SK-MEL-5 (cell line): ENCODE measurements at places on chromosomes 5 and 9. TPM values are rescaled to one million over a fixed set of nuclear protein-coding genes. Genes with fewer than 3 reads are reported as not detected.

PCDHA5 gene
- total RNA-seq: 0.40 and 0.77 TPM in 2 replicates

FOXI1 gene
- total RNA-seq: not detected in 2 replicates

NDUFAF2 gene
- total RNA-seq: 47.8 and 60.3 TPM in 2 replicates

HRCT1 gene
- total RNA-seq: not detected in 2 replicates

NRARP gene
- 0.50 and 0.67 TPM in 2 replicates for total RNA-seq

RMRP gene
- 21,584 and 34,307 TPM in 2 replicates for total RNA-seq

SGCD gene
- total RNA-seq: 27.2 and 32.3 TPM in 2 replicates

DNA sequence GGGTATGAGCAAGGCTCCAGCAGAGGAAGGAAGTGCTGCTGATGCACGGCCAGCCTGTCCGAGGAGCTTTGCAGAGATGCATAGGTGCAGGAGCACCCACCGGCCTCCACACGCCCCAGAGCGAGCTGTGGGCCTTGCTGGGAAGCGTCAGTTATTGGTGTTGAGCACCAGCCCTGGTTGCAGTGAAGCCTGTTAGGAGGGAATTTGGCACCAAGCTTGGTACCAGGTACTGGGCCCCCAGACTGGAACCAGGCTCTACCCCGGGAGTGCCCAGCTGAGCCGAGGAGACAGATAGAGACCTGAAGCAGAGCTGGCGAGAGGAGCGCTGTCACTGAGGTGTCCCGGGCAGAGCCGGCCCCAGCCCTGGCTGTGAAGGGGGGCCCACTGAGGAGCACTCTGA is 5.2 kb downstream of the TCF7 start:
- DNase-seq: no peak

DNA sequence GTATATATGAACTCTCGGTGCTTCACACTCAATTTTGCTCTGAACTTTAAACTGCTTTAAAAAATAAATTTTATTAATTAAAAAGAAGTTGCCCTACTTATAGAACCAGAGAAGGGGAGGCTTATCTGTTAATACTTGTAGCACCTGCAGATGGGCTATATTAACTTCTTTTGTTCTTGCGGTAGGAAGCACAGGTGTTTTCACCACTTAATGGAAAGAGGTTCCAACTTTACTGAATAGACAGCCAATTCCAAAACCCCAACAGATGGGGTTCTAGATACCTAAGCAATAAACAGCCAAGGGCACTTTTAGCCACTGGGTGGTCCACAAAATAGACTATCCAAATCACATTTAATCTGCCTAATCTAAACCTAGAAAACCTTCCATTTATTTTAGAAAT is 65.4 kb downstream of the SSBP2 start:
- no peak for DNase-seq

DNA sequence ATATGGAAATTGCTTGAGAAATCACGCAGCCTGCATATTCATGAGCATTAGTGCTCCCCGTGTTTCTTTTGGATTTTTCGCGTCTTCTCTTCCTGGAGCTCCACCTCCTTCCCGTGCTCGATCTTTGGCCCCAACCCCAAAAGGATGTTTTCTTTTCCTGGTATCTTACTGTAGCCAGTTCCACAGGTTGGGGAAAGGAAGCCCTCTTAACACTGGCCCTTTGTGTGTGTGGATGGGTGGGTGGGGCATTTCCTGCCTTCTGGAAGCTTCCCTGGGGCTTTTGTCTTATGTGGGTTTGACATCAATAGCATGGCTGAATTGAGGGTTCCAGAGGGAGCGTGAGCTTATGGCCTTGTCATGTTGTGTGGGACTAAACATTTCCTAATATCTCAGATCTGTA is 21.9 kb downstream of the STXBP1 start:
- peak; percentile 83 for DNase-seq

GRCh38 chr5:157900644-157901043 is 41.7 kb upstream of the CLINT1 start:
- no peak for DNase-seq

- no peak for DNase-seq
These were observed 112.5 kb downstream of the FAM174A start for GRCh38 chr5:100647461-100648230.

GRCh38 chr5:77031891-77032290 is 1.7 kb downstream of the AGGF1 start:
- DNase-seq: no peak

DNA sequence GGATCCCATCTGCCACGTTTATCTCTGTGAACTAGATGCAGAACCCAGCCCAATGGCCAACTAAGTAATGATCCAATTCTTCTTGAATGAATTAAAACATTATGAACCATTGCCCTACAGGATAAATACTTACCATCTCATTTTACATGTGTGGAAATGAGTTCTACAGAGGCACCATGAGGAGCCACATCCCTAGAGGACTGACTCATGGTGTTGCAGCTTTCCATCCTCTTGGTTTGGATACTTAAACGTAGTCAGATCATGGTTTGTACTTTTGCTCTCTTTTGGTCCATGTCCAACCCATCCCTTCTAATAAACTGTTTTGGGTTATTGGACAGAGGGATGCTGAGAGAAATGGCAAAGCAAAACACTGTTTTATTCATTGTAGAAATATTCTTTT is 484.8 kb downstream of the EBF1 start:
- DNase-seq: no peak

- no peak for DNase-seq
These were observed 545.2 kb downstream of the CSNK1G3 start for GRCh38 chr5:124056991-124057723.

GRCh38 chr9:123438821-123439220 is 82.8 kb downstream of the CRB2 start:
- DNase-seq: no peak

DNA sequence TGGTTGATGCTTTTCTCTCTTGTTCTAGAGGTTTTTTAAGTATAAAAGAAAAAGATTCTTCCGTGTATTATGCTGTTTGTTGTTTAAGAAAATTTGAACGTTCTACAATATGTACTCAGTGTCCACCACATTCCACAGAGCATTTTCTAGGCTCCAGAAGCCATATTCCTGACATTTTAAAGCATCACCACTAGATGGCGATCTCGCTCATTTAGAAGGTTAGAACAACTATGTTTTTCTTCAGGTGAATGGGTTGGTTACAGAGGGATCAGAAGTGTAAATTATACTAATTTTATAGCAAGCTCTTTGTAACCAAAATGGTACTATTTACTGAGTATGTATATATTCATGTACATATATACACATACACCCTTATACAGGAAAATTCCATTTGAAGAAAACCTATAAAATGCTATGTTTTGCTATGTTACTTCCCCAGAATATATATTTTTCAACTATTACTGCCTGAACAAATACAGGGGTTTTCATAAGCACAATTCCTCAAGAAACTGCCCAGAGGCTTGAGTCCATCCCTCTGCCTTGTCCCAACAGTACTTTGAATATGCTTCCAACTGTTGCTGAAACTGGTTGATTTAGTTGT is 284.3 kb downstream of the CCDC171 start:
- peak; percentile 76 for DNase-seq

- DNase-seq: no peak
These were observed 566.0 kb downstream of the CAAP1 start for GRCh38 chr9:26326563-26326962.
